ENCODE measurements at places on chromosomes 2 and 18.
A peak's percentile ranks its signal among the peaks of the same experiment; 100 is the strongest.

DNA sequence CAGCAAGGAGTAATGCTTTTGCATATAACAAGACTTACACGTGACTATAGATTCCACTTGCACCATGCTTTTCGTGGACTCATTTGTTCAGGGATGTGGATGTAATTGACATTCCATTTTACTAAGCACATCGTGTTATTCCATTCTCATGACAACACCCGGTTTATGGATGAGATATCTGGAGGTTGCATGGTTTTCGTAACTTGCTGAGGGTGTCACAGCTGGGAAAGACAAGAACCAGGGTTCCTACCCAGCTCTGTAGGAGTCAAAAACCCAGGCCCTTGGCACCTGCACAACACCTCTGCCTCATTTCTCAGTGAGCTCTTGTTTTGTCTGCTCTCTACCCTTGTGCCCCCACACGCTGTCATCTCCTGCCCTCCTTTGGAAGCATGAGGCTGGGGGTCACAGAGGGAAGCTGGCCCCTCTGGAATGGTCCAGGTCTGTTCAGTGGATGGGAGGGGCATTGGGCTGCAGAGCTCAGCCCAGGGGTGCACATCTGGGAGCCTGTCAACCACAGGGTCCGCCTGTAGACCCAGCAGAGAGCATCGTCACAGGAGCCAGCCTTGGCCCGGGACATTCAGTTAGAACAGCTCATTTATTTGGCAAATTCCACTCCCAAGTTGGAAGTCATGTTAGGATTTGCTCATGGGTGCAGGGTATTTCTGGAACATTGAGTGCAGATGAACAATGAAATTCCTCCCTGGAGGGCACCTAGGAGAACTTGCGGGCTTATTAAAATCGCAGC lies 120.1 kb upstream of the TWIST2 start:
- peaks cover 13% of the 10 kb centered on the region for H3K27me3 ChIP-seq
- no peak for DNase-seq
- H3K36me3 ChIP-seq: no peaks in the 10 kb centered on the region
- no peak overlapping the region for H3K4me3 ChIP-seq
- no peaks in the 10 kb centered on the region for H3K4me1 ChIP-seq
- H3K27ac ChIP-seq: no peak overlapping the region

DNA sequence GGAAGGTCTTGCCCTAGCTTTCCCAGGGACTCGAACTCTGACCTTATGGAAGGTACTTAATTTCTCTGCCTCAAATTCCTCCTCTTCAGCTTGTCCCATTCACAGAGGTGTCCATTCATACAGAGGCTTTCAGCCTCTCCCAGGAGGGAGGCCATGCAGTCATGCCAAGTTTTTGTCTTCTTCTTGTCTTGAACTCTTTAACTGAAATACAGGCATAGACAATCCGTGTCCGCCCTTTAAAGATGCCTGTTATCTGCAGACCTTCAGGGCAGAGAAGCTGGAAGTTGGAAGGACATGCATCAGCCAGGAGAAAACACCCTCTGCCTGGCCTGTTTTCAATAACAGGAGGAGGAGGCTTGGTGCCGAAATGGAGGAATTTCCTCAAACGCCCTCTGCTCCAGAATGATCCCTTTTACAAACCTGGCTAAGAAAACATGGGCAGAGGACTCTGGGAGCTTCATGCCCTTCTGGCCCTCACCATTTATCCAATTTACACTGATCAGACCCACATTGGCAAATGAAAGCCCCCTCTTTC lies 308.3 kb downstream of the MYCN start:
- no peaks in the 10 kb centered on the region for H3K36me3 ChIP-seq
- no peak for DNase-seq
- no peak overlapping the region for H3K27ac ChIP-seq
- H3K4me3 ChIP-seq: no peak overlapping the region

- H3K4me3 ChIP-seq: no peak overlapping the region
- H3K27me3 ChIP-seq: no peaks in the 10 kb centered on the region
- H3K27ac ChIP-seq: no peak overlapping the region
- DNase-seq: no peak
Observed at GRCh38 chr2:88698027-88698413, 6.5 kb downstream of the RPIA start.

DNA sequence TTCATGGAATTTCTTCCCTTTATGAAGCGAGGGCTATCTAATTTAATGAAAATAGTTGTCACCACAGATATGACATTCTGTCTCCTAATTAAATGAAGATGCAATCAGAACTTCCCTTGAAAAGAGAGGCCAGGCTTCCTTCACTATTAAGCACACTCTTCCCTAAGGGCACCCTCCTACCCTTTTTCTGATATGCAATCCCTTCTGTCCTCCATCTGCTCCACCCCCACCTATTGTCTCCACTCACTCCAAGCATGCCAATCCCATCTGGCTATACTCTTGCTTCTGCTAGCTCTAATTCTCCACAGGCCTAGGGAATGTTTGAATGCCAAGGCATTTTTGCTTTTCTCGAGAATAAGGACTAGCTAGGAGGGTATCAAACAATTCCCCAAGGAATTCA lies 818.4 kb upstream of the FSHR start:
- H3K4me1 ChIP-seq: peaks cover 2% of the 10 kb centered on the region
- no peaks in the 10 kb centered on the region for H3K27me3 ChIP-seq
- H3K36me3 ChIP-seq: no peaks in the 10 kb centered on the region
- no peak overlapping the region for H3K4me3 ChIP-seq
- no peak overlapping the region for H3K27ac ChIP-seq
- DNase-seq: no peak

DNA sequence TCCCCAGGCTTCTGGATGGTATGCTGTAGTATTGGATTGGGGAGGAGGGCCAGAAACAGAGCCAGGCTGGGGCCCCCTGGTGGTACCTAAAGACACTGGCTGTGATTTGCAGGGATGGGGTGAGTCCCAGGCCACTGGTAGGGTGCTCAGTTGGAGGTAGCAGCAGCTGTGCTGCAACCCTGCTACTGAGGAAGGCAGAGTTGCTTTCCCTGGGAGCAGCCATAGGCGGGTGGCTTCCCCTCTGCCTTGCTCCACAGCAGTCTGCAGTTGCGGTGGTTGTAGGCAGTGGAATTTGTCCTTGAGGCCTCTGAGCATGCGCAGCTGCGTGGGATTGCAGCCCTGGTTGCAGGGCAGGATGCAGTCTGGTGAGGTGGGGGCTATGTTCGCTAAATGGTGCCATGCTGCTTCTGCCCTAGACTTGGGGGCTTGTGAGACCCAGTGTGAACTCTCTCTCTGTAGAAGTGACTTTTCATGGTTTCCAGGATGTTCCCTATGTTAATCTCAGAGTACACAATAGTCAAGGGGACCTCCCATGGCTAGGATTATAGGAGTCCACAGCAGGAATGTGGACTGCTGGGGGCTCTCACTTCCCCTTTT lies 443.5 kb downstream of the XIRP2 start:
- peaks cover 3% of the 10 kb centered on the region for H3K27me3 ChIP-seq
- no peaks in the 10 kb centered on the region for H3K36me3 ChIP-seq
- no peak overlapping the region for H3K27ac ChIP-seq

DNA sequence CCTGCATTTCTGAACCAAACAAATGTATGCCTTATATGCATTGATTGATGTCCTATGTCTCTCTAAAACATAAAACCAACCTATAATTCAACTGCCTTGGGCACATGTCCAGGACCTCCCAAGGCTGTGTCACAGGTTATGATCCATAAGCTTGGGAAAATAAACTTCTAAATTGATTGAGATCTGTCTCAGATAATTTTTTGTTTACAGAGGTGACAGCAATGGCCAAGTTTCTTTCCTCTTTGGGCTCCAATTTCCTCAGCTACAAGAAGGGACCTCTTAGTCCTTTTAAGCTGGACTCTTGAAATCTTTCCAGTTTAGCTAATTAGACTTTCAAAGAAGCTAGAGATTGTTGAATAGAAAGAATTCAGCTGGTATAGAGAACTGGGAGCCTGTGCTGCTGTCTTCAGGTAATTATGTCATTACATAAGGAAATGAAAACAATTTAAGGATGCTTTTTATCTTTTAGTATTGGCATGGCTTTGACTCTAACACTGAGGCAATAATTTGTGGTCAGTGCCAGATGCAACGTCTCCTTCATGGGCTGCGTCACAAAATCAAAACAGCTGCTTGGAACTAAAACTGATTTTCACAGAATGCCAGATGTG lies 412.1 kb upstream of the TRIB2 start:
- H3K4me3 ChIP-seq: no peak overlapping the region
- no peak for DNase-seq
- no peak overlapping the region for H3K27ac ChIP-seq
- H3K36me3 ChIP-seq: no peaks in the 10 kb centered on the region
- peaks cover 36% of the 10 kb centered on the region for H3K4me1 ChIP-seq
- no peaks in the 10 kb centered on the region for H3K27me3 ChIP-seq

GRCh38 chr2:42169874-42170521 lies 845 bp downstream of the EML4 start:
- no peaks in the 10 kb centered on the region for H3K36me3 ChIP-seq
- H3K27ac ChIP-seq: no peak overlapping the region
- peaks cover 23% of the 10 kb centered on the region for H3K4me1 ChIP-seq
- no peak overlapping the region for H3K4me3 ChIP-seq

GRCh38 chr2:85310330-85310729 lies 17.5 kb downstream of the TGOLN2 start:
- peak overlapping the region; percentile 57 for H3K27ac ChIP-seq
- peaks cover 39% of the 10 kb centered on the region for H3K4me1 ChIP-seq
- no peak for DNase-seq

- peaks cover 93% of the 10 kb centered on the region for H3K4me1 ChIP-seq
- no peaks in the 10 kb centered on the region for H3K27me3 ChIP-seq
- no peak for DNase-seq
- H3K4me3 ChIP-seq: no peak overlapping the region
Observed at GRCh38 chr2:68762665-68763064, 28.1 kb downstream of the ARHGAP25 start.

GRCh38 chr2:38315707-38316333 lies 61.3 kb downstream of the ATL2 start:
- H3K4me1 ChIP-seq: peaks cover 12% of the 10 kb centered on the region
- H3K27me3 ChIP-seq: no peaks in the 10 kb centered on the region

DNA sequence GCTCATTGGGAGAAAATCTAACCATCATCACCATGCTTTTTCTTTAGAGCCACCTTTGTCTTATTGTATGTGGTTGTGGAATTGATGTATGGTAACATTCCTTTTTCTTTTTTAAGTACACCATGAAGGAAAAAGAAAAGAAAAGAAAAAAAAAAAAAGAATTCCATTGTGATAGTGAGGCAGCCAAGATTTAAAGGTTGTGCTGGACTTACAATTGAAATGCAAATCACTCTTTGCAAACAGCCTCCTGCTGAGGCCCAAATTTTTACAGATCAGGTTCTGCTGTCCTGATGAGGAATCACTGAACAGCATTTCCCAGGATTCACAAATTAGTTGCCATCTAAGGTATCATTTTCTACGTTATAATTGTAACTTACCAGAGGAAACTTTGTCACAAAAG lies 1101.0 kb upstream of the FANCL start:
- H3K4me1 ChIP-seq: no peaks in the 10 kb centered on the region
- H3K4me3 ChIP-seq: no peak overlapping the region
- no peaks in the 10 kb centered on the region for H3K36me3 ChIP-seq
- H3K27me3 ChIP-seq: peaks cover 2% of the 10 kb centered on the region
- no peak overlapping the region for H3K27ac ChIP-seq

GRCh38 chr2:54979321-54980044 lies 70.8 kb downstream of the RTN4 start:
- no peak overlapping the region for H3K27ac ChIP-seq
- DNase-seq: no peak

Data from activated naive CD4-positive, alpha-beta T cell treated with anti-CD3 and anti-CD28 coated beads for 36 hours (primary cell).